ENCODE measurements at places on chromosomes 1 and 21.

GRCh38 chr1:145689922-145690321 lies 17.2 kb downstream of the PDZK1 start:
- no peak for DNase-seq

DNA sequence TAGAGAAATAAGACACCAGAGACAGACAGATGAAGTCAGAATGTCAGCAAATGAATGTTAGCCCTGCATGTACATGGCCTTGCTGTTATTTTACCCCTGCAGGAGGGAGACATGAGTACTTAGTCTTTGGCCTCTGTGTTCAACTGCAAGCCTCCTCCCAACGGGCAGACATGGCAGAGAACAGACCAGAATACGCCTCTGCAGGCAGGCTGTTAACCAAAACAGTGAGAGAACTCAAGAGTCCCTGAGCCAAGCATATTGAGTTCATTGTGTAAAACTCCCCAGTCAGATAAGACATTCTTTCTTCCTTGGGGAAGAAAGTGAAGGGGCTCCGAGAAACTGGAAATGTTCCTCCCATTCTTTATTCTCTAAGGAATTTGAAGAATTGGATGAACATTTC lies 150.9 kb downstream of the PHTF1 start:
- DNase-seq: no peak

DNA sequence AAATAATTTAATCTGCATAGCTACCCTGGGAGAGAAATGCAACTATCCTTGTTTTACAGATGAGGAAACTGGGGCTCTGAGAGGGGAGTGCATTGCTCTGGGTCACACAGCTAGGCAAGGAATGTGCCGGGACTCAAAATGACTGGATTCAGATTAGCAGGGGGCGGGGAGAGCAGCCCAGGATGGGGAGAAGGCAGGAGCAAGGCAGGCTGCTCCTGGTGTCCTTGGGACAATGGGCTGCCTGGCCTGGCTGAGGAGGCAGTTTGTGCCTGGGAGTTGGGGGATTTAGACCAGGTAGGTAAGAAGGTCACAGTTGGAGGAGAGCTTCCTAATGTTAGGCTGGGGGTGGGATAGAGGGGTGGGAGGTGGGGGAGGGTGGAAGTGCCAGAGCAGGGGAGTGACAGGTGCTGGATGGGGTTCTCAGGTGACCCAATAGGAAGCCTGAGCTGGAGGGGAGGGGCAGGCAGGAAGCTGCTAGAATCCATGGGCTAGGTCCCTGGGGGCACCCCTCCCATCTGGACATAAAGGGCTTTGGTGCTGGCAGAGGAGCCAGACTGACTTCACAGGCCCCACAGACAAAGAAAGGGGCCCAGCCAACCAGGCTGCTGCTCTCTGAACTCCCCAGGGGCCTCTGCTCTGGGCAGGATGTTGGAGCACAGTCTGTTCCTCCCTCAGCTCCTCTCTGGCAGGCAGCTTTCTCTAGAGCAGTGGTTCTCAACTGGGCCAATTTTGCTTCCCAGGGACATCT lies 29.0 kb downstream of the TRIM62 start:
- DNase-seq: no peak

- no peak for DNase-seq
Observed at GRCh38 chr1:65423884-65424572, 3.6 kb downstream of the LEPR start.

DNA sequence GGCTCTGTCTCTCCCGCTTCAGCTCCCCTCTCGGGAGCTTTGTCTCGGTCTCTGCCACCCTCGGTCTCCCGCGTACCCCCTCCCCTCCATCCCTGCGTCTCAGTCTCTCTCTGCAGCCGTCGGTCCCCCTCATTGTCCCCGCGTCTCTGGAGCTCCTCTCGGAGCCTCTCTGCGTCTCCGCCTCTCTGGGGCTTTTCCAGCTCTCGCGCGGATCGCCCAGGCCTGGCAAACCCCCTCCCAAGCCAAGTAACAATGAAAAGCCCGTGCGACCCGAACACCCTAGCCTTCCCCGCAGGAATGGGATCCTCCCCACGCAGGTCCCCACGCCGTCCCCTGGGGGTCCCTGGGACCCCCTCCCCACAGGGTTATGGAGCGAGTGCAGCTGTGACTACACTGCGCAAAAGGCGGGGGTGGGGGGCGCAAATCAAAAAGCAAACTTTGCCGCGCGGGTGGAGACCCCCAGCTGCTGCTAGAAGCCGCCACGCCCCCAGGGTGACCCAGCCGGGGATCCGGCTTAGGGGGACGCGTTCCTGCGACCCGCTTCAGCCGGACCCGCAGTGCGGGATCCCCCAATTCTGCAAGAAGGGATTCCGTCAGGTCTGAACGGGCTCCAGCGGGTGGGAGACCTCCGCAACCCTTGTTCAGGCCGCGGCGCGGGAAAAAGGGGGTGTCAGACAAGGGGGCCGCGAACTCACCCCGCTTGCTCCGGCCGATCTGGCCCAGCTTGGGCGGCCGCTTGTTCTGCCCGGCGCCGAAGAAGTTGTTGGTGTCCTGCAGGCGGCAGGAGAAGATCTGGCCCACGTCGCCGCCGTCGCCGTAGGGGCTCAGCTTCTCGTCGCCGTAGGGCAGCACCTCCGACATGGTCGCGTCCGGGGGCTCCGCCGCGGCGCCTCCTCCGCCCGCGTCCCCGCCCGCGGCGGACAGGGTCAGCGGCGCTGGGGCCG lies 1.2 kb downstream of the CAMK2N1 start:
- DNase-seq: no peak

GRCh38 chr21:39480271-39480670 lies 28.5 kb downstream of the SH3BGR start:
- DNase-seq: no peak

- DNase-seq: no peak
Observed at GRCh38 chr21:43277481-43278351, 108.9 kb downstream of the CRYAA start.

GRCh38 chr1:173161510-173162221 lies 45.5 kb downstream of the TNFSF4 start:
- DNase-seq: no peak

DNA sequence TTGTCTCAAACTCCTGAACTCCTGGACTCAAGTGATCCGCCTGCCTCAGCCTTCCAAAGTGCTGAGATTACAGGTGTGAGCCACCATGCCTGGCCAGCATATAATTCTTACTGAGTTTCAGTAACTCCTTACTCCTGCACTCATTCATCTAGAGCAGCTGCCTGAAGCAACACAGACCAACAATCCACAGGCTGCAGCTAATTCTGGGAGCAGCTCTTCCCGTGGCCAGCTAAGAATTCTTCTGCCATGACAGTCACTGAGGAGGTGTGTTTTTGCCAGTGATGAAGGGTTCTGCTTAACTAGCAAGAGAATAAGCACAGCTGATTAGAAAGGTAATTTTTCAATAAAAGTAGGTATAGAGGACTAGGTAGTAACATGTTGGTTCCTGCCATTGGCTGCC lies 5.4 kb downstream of the VTCN1 start:
- DNase-seq: no peak

GRCh38 chr1:207883660-207884250 lies 27.2 kb downstream of the CD34 start:
- DNase-seq: peak; percentile 86

- DNase-seq: no peak
Observed at GRCh38 chr1:181087400-181087901, 1.0 kb upstream of the IER5 start.

DNA sequence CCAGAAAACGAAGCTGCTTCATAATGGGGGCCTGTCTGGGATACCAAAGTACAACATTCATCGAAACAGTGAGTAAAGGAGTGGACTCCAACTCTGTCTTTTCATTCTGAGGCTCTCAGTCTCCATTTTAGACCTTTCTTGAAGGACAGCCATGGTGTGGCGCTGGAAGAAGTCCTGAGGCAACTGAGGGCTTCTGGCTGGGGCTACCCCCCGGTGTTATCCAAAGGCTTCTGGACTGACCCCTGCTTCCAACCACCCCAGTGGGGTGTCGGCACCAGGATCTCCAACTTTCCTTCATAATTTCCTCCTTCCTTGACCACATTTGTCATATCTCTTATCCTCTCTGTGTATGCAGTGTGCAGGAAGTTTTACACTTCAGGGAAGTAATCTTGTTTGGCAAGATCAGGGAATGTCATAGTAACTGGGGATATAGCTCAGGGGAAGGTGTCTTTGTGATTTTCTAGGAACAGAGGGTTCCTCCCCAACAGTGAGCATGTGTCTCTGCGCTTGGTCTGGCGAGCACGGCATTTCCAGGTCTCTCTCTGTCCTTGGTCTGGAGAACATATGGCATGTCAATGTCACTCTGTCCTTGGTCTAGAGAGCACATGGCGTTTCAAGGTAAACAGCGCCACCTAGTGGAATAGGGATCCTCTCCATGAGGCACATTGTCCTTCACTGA lies 19.4 kb upstream of the BSDC1 start:
- peak; percentile 67 for DNase-seq

DNA sequence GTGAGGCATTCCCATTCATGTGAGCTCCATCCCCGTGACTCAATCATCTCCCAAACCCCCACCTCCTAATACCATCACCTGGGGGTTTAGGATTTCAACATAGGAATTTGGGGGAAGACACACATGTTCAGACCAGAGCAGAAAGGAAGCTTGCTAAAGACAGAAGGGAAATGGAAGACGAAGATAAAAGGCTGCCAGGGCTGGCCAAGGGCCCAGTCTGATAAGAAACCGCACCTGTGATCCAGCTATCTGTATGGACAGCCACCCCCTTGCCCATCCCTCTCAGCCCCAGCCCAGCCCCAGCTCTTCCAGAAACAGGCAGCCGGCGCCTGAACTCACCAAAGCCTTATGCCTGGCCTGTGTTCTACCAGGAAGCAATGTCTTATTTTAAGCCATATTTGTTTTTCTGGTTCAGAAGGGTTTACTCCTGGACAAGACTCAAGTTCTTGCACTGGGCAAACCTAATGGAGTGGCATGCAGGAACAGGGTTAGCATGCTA lies 198.4 kb upstream of the VAMP3 start:
- peak; percentile 90 for DNase-seq

- no peak for DNase-seq
Observed at GRCh38 chr1:11529763-11530730, 51.1 kb downstream of the DISP3 start.

DNA sequence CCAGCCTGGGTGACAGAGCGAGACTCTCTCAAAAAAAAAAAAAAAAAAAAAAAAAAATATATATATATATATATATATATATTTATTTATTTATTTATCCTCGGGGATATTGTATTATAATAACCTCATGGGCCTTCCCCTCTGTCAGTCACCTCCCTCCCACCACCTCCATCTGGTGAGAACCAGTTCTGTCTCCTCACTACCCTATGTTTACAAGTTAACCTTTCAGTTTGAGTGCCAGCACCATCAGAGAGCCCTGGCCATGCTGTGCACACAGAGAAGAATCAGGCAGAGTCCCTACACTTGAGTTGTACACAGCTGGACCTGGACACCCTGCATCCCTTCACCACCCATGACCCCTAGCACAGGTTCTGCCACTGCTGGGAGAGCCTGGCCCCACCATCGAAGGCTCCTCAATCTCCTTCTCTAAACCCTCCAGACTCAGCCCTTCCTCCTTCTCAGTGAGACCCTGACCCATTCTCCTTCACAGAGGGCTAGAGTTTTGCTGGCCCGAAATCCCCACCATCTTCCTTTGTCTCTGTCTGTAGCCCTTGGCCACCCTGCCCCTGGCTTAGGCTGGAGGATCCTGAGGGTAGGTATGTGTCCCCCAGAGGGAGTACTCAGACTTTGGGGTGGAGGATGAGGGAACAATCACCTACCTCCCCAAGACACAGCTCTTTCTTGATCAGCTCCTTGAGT lies 1.2 kb downstream of the S100A5 start:
- DNase-seq: peak; percentile 56

- DNase-seq: no peak
Observed at GRCh38 chr21:28317177-28317950, 675.3 kb downstream of the LTN1 start.

DNA sequence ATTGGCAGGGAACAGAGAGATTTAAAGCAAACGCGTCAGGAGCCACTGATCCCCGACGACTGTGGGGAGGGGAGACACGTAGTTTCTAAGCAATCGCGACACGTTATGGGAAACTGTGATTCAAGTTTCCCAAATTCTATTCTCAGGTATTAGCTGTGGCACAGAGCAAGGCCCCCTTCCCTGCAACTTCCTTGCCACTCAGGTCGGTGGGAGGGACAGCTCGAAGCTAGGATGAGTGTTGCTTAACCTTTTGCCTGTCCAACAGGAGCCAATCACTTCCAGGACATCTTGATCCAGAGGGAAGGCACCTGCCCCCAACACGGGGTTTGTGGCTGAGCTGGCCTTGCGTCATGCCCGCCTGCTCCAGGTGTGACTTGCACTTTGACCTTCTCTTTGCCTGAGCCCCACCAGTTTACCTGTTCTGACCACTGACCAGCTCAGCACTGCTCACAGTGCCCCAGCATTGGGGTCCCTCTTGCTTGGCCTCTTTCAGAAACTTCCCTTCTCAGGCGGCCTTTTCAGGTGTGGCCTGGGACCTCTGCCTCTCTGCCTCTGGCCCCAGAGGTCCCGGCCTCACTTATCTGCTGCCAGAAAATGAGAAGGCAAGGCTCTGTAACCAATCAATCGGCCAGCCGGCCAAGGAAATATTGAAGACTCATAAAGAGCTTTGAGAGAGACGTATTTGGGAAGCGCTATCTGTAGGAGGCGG lies 24.6 kb downstream of the TEX35 start:
- DNase-seq: no peak

- DNase-seq: no peak
Observed at GRCh38 chr1:112540226-112540794, 31.5 kb downstream of the WNT2B start.

- DNase-seq: no peak
Observed at GRCh38 chr21:28746166-28746565, 246.5 kb downstream of the LTN1 start.

Data from NCI-H2029 (cell line).